ENCODE measurements at places on chromosomes 13 and 19.

DNA sequence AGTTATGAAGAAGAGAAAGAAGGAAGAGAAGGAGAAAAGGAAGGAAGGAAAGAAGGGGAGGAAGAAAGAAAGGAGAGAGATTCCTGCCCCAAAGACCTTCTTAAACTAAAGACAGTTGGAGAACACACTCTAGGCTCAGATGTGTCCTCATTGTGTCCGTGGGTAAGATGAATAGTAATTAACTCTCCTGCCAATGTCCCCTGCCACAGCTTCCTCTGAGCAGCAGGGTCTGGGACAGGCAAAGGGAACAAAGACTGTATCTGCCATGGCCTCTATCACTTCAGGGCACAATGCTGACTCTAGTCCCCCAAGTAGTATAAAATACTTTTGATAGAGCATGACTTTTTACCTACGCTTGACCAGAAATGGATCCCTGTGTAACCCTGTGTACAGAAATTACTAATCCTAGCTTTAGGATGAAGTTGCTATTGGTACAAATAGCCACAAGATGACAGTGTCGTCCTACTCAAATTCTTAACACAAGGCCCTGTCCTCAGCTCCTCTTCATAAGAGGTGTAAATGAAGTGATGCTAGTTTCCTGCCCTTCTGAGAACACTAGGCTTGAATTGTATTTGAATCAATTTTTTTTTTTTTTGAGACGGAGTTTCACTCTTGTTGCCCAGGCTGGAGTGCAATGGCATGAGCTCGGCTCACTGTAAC is 186.2 kb upstream of the GPR12 start:
- peak; percentile 22 for DNase-seq

- DNase-seq, result no peak
These were observed 8.6 kb downstream of the NPAS1 start for GRCh38 chr19:47028195-47028601.

GRCh38 chr19:50659318-50660087 is 10.3 kb downstream of the C19orf81 start:
- no peak for DNase-seq

DNA sequence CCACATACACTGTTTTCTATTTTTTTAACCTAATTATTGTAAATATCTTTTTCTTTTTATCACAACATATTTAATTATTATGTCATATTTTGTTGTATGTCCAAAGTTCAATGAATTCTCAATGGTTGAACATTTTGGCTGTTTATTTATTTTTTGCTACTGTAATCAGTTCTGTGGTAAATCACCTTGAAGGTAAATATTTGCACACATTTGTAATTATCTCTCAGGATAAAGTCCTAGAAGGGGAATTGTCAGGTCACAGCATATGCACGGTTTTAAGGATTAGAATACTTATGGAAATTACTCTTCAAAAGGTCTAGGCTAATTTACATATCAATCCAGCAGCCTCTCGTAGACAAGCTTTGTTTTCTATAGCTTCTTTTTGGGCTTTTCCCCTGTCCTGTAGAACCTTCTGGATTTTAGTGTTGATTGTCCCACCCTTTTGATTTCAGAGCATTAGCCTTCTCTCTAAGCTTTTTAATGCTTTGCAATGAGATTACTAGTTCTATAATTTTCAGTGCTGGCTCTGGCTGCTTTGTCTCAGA is 362.6 kb downstream of the KCNRG start:
- DNase-seq, result no peak

DNA sequence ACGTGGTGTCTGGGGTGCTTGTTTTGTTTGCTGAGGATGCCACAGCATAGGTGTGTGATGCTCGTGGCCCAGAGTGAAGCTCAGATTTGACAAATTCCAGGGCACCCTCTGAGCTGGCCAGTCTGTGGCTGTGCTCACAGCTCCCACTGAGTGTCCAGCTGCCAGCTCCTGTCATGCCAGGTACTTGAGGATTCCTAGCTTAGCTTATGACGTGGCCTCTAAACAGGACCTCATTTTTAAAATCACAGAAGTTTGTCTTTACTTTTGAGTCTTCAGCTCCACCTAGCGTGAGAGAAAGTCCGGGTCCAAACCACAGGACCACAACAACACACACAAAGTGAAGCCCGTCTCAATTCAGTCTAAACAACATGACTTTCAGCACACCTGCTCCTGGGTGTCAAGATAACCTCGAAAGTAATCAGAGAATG is 117.3 kb downstream of the RAB20 start:
- no peak for DNase-seq

DNA sequence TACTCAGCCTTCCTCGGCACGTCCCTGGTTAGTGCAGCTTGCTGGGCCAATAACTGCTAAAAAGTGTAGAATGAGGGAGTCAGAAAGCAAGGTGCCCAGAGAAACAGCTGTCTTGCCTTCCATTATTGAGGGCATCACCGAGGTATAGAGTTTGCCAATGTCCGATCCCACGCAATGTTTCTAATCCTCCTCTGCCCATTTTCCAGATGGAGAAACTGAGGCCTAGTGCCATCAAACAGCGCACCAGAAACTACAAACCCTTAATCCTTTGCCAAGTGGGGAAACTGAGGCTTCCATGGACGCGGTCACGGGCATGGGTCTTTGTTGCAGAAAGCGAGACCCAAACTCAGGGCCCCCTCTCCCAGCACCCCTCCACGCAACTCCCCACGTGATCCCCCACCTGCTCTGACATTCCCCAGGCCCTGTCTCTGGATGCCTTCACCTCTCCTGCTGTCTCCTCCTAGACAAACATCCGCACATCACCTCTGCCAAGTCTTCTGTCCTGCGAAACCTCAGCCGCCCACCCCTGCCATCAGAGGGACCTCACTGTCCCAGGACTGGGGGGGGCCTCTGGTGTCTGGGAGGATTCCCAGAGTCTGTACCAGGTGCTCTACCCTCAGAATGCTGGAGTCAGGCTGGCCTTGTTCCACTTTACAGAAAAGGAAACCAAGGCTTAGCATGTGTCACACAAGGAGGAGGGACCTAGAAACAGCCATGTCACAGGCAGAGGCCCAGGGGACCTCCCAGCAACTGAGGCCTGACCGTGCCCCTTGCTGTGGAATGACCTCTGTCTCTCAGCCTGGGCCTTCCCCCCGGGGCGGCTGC is 930 bp upstream of the PDE4C start:
- DNase-seq, result no peak

DNA sequence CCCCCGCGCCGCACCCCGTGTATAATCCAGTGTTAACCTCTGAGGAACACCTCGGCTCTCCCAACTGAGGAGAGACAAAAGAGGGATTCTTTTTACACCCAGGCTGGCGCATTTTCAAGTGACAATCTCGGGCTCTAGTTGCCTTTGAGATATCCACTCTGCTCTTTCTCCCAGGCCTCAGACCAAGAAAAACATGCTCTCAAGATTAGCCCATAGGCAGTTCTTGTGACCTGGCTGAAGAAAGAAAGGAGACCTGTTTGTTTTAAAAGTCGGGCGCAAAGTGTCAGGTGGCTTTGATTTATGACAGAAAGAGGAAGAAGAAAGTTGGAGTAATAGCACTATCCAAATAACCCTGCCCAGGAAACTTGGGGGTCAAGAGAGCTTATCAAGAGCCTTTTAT is 27.3 kb downstream of the SHISA2 start:
- DNase-seq, result no peak

DNA sequence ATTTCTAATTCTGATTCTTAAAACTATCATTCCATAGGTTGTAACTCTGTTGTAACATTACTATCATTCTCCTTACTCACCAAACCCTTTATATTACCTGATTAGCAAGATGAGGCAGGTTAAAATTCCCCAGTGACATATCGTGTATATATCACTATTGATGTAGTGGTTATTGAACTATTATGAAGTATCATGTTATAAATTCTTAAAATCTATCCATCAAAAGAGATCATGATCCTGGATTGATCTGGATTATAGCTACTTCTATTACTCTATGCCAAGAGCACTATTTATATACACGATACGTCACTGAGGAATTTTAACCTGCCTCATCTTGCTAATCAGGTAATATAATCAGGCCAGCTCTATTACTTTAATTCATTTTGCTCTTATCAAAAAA is 533.9 kb downstream of the SLITRK6 start:
- DNase-seq, result no peak

- DNase-seq, result no peak
These were observed 2.8 kb upstream of the ANGPTL8 start for GRCh38 chr19:11236324-11237301.

GRCh38 chr13:59635589-59635988 is 528.1 kb downstream of the DIAPH3 start:
- no peak for DNase-seq

DNA sequence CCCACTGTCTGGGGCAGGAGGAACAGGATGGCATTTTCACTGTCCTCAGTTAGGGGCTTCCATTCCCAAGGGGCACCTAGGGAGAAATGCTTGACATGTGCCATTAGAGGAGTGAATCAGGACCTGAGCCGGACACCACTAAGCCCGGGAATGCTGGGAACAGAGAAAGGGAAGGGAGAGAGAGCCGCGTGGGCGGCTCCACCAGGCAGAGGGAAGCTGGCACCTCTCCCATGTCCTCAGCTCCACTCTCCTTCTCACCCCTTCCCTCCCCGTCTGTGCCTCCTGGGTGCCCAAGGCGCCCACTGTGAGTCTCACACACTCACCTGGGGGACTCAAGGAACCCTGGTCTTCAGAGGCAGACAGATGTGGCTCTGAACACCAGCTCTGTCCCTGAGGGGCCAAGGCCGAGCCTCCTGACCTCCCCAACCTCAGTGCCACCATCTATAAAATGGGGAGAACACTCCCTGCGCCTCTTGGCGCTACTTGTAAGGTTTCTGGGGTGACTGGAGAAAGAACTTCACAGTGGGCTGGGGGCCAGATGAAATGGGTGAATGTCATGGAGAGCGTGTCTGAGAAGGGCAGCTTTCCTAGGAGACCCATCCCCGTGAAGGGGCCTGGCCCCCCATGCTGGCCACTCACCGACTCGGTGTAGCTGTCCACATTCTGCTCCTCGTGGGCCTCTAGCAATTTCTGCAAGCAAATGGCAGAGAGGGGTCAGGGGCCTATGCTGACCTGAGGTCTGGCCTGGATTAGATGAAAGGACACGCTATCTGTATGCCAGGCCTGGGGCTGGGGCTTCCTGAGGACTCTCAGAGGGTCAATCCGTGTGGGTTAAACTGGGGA is 5.3 kb upstream of the KPTN start:
- no peak for DNase-seq

DNA sequence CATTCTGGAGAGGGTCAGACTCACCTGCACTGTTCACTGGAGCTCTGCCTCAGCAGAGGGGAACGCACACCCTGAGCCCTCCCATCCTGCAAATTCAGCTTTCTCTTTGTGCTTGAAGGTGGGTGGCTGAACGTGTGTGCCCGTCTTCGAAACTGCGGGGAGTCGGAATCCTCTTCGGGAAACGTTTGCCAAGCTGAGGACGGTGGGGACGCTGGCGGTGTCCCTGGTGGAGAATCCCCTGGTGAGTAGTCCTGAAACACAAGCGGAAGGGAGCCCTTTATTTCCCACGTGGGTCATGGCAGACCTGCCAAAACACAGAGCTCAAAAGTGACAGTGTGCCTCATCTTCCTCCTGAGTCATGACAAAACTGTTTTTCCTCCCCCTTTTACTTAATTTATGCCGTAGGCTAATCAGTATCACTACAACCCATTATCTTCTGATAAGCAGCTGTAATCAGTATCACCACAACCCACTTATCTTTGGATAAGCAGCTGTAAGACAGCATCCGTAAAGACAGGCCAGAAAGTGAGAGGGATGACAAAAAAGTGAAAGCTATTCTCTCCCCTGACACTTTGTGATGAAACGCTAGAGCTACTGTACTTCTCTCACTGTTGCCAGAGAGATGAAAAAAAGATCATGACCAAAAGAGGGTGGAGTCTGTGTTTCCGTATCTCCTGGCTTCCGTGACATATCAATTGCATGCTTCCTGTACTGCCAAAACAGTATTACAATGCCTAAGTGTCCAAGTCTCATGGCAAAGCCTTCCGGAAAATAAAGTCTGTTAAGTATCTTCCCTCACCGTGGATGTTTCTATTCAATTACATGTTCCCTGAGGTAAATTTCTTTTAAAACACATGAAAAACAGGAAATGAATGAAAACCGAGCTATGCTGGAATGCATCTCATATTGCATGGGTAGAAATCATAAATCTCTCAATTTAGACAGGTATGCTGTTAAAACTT is 155.5 kb downstream of the TBC1D4 start:
- no peak for DNase-seq

DNA sequence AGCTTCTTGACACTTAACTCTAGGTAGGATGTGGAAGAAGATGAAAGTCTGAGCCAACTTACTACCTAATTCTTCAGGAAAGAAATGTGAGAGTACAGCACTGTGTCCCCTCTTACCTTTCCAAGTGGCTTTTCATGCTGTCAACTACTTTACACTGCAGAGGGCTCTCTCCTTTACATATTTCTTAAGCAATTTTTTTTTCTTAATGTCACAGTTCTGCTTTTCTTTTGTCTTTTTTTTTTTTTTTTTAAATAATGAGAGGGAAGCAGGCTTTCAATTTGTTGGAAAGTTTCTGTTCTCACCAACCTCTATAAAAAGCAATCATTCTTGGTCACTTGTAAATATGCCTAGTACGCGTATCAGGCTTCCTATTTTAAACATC is 212.7 kb upstream of the MIR17HG start:
- DNase-seq, result no peak

DNA sequence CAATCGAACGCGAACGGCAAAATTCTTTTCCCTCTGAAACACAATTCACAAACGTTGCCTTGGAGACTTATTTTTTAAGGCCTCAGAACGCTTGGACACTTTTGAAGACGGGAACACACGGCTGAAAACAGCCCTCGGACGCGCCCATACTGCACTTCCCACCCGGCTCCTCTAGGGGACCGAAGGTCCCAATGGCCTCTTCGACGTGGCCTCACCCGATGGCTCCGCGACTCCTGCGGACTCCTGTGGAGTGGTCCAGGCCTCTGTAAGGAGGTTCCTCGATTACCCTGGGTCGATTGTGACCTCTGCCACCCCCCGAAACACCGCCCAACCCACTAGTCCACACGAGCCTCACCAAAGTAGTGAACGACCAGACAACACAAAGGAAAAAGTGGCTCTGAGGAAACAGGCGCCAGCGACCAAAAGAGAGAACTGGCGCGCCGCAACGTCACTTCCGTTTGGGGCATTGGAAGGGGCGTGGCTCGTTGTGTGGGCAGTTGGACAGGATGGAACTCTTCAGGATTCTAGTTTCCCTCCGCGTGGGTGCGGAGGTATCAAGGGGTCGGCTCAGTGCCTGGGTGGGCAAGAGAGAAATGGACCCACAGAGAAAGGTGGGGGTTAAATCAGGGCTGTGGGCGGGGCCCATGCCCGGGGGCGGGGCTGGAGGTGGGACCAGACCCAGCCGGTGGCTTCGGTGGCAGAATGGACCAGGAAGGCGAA is at the start of gene ZNF560:
Gene ZNF560 (minus strand): TSS at position 434 of the 720 bp plus-strand sequence. CDS start 23,303 bp downstream, outside the sequence.
- peak; percentile 18 for DNase-seq

DNA sequence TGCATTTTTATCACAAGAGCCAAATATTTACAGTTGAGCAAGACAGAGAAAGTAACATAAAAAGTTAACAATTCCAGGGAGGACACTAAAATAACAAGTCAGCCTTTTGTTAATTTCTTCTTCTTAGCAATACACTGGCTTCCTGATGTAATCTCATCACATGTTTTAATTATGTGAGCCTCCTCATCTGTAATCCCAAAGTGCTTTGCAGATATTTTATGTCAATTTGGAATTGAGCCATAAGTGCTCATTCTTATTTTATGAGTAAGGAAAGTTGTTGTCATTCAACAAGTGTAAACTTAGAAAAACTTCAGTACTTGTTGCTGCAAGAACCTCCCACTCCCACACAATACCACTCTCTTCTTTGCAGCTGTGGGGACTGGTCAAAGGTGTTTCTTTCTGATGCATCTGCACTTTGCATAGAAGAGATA is 223.6 kb downstream of the GPC6 start:
- DNase-seq, result no peak
